ENCODE measurements at places on chromosomes 5 and 9. TPM values are rescaled to one million over a fixed set of nuclear protein-coding genes. Genes with fewer than 3 reads are reported as not detected.

DNA sequence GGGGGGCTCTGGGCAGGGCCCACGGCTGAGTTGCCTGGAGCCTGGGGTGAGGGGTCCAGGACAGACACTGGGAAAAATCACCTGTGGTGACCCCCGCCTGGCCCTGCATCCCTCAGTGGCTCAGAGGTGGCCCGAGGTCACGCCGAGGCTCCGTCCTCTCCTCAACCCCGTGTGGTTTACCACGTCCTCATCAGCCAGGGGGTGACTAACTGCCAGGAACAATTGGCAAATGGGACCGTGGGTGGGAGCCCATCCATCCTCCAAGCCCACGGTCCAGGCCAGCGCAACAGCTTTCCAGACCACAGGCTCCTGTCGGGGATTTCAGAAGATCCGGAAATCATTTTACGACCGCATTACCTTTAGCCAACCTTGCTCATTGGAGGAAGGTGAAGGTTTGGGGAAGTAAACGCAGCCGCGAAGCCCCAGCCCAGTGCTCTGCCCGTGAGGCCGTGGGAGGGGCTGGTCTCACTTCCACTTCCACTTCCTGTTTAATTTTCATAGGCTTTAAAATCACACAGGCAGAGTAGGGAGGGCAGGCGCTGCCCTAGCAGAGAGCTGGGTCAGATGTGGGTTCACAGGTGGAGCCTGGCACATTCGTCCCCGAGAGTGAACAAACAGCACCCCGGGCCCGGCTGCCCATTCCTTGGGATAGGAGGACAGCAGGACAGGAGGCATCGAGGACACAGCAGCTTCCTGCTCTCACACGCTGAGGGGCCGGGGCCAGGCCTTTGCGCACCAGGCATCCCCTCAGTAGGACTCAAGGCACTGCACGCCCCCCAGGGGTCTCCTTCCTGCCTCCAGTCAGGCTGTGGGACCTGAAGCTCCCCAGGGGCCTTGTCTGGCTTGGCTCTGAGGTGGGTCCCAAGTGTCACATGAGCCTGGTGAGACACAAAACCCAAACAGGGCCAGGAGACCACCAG is 19.8 kb upstream of the SLC9A3 start:
- no peak for DNase-seq

Gene SH2D3C
- total RNA-seq, result 1.9 TPM

- peak; percentile 34 for DNase-seq
Observed at GRCh38 chr9:124003636-124004349, 7.8 kb upstream of the LHX2 start.

DNA sequence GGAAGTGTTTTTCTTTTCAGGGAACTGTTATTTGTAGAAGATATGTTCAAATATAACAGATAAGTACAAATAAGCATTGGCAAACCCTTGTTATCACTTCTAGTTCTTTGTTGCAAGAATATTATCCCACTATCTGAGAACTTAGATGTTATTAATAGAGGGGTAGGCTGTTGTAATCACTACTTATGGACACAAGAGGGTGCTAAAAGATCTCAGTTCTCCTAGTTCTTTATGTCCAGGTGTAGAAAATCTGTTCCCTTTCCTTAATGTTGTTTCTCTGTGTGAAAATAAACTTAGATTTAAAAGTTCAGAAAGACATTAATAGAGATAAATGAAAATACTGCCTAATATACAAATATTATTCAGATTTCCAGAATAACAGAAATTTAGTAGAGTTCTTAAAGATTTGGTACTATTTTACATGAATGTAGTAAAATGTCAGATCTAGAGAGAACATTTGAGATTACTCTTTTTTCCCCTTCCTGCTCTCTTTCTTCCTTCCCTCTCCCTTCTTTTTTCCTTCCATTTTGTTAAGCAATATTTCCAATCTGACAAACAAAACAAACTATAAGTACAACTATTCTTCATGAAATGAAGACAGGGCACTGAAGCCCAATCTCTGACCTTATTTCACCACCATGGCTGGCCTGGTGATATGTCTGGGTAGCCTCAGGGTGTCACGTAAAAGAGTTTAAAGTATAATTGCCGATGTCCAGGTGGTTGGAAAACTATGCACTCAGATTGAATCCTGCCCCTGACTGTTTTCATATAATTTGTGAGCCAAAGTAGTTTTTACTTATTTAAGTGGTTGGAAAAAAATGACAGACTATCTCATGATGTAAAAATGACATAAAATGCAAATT is 43.6 kb upstream of the C5orf46 start:
- peak; percentile 49 for DNase-seq

Gene NR4A3
- 0.26 TPM for total RNA-seq

- peak; percentile 84 for DNase-seq
Observed at GRCh38 chr9:110742741-110743371, 74.3 kb downstream of the MUSK start.
